AG04449 (cell line): ENCODE measurements at places on chromosomes 6 and 20.

- DNase-seq, result no peak
Measured at GRCh38 chr6:1047981-1048541, 263.8 kb upstream of the FOXQ1 start.

GRCh38 chr6:17214106-17214505 is 67.1 kb upstream of the RBM24 start:
- DNase-seq, result no peak

DNA sequence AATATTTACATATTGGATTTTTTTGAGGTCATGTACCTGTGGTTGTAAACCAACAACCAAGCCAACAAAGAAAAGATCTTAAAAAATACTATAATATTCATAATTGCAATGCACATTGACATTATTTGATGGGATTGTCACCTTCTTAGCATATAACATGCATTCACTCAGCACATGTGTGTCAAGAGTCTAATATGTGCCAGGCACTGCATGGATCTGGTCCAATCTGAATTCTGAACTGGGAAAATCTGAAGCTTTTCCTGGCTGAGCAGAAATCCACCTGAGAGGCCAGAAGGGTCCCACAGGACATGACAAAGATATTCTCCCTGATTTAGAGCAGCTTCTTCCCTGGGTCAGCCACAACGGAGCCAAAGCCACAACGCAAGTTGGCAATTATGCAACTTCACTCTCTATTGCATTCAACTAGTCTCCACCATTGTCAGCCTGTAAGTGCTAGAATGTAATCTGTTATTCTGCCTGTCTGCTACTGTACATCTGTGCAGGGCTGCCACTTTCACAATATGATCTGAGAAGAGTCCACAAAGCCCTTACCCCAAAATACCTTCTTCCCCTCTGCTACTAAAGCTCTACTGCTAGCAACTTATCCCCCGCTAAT is 17.0 kb upstream of the DDO start:
- DNase-seq, result no peak

DNA sequence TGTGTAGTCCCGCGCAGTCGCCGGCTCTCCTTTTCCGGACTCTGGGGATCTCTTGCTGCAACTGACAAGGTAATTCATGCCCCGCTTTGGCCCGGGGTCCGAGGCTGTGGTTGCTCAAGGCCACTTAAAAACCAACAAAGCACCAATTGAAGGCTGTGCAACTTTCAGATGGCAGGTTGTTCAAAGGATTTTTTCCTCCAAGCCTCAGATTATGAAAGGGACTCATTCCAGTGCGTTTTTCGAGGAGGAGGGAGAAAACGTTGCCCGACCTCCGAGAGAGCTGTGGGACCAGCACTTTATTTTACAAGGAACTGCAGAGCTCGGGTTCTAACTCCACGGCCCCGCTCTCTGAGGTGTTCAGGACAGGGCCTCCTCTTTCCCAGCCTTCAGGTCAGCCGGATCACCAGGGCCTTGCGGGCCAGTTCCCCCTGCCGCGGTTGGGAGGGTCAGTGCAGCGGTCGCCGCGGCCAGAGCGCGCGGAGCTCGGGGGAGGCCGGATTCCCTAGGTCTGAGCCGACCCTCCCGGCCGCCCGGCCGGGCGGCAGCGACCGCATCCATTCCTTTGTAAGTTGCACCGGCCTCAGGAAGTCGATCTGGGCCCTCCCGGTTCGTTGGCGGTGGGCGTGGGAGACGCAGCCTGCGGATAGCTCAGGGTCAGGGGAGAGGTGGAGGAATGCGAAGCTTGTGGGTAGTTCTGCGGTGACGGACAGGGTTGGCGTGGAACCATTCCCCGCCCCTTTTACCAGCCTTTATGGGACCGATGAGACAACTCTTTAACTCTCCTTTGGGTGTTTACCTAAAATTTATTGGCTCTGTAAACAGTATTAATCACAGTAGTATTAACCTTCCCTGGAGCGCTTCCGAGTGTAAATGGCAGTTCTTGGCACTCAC is 1.6 kb downstream of the UTRN start:
- DNase-seq, result peak; percentile 59

DNA sequence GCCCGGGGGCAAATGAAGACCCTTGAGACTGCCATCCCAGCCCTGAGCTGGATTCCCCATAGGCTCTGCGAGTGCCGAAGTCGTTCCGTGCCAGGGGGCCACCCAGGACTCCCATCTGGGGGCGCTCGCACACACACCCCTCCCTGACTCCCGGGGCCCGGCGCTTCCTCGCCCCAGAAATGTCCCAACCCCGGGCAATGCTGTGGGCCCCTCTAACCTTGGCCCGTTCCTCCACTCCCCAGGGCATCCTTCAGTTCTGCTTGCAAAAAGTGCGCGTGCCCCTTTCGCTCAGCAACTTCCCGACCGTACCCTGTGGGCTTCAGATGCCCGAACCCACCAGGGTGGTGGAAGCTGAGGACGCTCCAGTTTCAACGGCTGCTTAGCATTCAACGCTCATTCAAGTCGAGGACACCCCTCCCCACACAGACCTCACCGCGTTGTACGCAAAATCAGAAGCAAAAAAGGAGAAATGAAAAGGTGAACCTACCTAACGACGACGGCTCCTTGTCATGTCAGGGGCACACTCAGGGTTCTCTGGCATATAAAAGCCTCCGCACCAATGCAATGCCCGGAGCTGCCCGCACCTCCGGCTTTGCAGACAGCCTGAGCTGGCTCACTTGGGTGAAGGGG is 25.3 kb downstream of the RIPOR2 start:
- no peak for DNase-seq

DNA sequence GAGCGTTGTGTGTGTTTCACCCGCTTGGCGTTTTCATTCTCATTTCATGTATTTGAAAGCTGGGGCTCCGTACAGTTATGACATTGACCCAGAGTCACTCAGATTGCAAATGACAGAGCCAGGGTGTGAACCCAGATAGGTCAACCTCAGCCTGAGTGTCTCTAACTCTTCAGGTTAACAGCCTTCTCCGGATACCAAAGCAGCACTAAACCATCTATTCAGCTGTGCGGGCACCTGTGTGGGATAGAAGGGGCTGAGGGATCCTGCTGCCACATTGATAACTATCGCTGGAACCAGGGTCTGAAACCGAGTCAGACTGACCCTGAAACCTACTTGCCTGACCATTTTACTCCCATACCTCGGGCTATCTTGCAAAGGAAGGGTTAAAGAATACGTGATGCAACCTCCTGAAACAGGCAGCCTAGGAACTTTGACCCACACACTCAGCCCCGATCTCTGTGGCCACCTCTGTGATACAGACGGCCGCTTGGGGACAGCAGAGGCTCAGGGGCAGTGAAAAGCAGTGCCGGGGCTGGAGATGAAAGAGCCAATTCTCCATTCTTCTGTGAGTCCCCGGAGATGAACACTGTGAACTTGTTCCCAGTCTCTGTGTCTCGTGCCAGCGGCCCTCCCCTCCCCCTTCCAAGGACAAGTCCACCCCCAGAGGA is 233.5 kb upstream of the QKI start:
- DNase-seq, result no peak

DNA sequence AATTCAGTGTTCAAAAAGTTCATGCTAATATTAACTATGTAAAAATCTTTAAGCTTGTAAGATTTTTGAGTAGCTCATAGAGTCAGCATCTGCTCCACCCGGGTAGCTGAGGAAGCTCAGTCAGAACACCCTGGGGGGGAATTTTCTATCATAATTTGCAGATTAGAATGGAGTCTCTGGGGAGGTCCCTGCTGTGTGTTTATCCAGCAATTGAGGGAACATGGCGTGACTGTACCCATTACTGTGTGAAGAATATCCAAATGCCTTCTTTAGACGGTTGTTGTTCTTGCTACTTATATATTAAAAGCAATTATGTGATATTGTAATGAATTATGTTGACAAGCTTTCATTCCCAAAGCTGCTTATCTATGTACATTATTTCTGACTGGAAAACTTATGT is 64.8 kb downstream of the AIG1 start:
- DNase-seq, result peak; percentile 44

DNA sequence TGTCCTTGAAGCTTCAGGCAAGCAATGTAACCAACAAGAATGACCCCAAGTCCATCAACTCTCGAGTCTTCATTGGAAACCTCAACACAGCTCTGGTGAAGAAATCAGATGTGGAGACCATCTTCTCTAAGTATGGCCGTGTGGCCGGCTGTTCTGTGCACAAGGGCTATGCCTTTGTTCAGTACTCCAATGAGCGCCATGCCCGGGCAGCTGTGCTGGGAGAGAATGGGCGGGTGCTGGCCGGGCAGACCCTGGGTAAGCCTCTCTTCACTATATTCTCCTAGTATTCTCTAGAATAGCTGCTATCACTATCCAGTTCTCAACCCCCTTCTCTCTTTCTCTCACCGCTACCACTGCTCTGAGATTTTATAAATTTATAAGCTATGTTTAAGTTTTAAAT is 40.0 kb downstream of the EIF2S2 start:
- DNase-seq, result no peak

GRCh38 chr6:136412410-136412809 is 122.8 kb upstream of the BCLAF1 start:
- DNase-seq, result no peak

- no peak for DNase-seq
Measured at GRCh38 chr20:50886184-50886790, 45.0 kb downstream of the ADNP start.
